ENCODE measurements at places on chromosomes 11 and 22.

DNA sequence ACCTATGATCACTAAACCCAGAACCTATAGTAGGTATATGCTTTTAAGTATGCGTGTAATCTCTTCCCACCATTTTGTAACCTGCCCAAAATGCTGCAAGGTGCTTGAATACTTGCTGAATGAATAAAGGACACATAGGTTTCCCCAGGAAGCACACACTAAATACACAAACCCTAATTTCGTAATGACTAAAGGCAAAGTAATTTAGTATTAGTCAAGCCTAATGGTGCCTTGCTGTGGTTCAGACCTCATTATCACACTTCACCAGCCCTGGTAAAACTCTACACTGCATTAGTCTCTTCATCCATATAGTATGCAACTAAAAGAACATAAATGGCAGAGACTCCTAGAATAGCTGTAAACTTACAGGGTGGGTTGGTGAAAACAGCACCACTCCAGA, 289.0 kb upstream of the PITPNB start:
- DNase-seq, result no peak

GRCh38 chr11:61267437-61267841, 26.5 kb downstream of the PGA5 start:
- DNase-seq, result no peak

- no peak for DNase-seq
Observed at GRCh38 chr11:9716275-9717039, 52.6 kb downstream of the SWAP70 start.

- no peak for DNase-seq
Observed at GRCh38 chr22:29266564-29267461, 968 bp downstream of the RHBDD3 start.

Measured in NCI-H446 (cell line).